ENCODE measurements at places on chromosomes 11 and 22.

DNA sequence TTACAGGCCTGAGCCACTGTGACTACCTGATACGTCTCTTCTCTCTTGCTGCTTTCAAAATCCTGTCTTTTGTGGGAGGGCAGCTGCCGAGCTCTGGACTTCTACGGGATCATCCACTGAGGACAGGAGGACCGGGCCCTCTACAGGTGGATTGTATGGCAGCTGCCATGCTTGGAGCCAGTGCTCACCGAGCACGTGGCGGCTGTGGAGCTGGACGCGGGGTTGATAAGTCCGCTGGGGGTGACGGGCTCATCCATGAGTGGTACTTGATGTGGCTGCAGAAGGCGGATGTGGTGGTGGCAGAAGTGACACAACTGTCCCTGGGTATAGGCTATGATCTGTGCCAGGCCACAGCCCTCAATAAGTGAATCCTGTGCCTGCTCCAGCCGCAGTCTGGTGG lies 1.8 kb upstream of the CYP2D6 start:
- DNase-seq = no peak

GRCh38 chr22:39906207-39906606 lies 5.3 kb downstream of the GRAP2 start:
- DNase-seq = no peak

DNA sequence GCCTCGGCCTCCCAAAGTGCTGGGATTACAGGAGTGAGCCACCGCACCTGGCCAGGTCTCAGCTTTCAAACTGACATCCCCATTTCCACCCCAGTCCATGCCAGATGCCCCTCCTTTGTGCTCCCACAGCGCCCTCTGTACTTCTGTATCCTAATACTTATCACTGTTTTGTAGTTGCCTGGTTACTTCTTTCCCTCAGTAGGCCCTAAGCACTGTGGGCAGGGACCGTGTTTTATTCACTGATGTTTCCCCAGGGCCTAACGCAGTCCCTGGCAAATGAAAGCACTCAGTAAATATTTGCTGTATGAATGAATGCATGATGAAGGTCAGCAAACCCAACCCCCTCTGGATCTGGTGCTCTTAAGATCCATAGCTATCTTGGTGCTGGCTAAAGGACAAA lies 2.2 kb upstream of the TRIM3 start:
- DNase-seq = no peak

DNA sequence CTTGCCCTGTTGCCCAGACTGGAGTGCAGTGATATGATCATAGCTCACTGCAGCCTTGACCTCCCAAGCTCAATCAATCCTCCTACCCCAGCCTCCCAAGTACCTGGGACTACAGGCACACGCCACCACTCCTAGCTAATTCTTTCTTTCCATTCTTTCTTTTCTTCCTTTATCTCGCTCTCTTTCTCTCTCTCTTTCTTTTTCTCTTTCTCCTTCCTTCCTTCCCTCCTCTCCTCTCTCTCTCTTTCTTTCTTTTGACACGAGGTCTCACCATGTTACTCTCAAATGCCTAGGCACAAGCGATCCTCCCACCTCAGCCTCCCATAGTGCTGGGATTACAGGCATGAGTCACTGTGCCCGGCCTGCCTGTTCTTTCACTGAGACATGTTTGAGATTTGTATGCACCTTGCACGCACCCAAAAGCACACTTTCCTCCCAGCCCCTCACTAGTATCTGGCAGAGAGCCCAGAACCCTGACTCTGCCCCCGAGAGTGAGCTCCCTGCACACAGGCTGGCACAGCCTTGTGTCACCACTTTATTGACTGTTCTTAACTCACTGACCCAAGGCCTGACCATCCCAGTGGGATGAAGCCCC lies 56.8 kb downstream of the CD6 start:
- no peak for DNase-seq

- DNase-seq = no peak
Observed at GRCh38 chr11:118892514-118892913, 8.8 kb downstream of the CXCR5 start.

DNA sequence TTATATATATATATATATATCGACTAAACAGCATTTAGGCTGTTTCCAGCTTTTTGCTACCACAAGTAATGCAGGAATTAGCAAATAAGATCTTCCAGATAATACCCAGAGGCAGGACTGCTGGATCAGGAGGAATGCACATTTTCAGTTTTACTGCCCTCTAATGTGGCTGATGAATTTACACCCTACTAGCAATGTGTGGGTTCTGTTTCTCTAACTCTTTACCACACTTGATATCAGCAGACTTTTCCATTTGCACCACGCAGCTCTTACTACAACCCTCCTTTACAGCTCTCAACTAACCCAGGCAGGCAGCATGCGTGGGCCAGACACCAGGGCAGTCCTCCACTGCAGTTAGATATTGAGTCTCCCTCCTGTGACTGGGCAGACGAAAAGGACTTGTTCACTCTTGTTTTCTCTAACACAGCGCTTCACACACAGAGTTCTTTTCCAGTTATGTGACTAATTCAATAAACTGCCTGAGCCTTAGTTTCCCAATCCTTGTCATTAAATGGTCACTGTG lies 67.7 kb downstream of the IGLL5 start:
- DNase-seq = no peak

DNA sequence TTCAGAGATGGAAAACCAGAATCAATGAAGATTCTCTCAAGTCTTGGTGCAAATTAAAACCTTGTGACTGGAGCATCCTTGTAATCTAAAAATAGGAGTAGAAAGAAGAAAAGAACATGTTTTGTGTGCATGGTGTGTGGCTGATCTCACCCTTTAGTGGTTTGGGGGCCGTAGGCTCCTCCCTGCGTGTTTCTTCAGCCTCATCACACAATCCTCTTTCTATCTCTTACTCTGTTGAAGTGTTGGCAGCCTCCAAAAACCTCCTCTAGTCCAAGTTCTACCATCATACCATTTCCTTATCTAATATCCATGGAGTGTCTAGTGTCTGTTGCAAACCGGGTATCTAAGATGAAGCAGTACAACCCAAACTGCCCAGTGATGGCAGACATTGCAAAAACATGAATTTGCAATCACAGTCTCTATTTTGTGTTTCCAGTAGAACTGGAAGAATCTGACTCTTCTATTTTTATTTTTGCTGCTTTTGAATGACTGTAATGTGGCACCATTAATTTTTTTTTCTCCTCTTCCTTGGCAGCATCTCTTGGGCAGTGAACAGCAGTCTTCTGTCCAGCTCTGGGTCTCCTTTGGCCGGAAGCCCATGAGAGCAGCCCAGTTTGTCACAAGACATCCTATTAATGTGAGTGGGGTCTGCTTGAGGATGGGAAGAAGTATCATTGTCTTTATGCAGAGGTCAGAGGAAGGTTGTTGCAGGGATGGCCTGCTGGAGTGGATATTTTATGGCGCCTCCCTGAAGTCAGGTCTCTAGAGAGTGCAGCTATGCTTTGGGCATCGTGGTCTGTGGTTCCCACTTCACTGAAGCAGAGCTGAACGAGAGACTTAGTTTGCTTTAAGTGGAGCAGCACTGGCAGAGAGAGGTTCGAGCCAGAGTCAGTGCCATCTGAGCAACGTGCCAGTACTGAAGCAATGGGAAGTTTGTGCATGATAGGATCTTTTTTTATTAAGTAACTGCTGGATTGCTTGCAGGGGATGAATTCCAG lies 60.0 kb upstream of the SORL1-AS1 start:
- DNase-seq = no peak

- no peak for DNase-seq
Observed at GRCh38 chr11:17855531-17856290, 121.1 kb downstream of the KCNC1 start.

- DNase-seq = no peak
Observed at GRCh38 chr11:59011655-59012397, 72.5 kb downstream of the GLYATL1 start.

DNA sequence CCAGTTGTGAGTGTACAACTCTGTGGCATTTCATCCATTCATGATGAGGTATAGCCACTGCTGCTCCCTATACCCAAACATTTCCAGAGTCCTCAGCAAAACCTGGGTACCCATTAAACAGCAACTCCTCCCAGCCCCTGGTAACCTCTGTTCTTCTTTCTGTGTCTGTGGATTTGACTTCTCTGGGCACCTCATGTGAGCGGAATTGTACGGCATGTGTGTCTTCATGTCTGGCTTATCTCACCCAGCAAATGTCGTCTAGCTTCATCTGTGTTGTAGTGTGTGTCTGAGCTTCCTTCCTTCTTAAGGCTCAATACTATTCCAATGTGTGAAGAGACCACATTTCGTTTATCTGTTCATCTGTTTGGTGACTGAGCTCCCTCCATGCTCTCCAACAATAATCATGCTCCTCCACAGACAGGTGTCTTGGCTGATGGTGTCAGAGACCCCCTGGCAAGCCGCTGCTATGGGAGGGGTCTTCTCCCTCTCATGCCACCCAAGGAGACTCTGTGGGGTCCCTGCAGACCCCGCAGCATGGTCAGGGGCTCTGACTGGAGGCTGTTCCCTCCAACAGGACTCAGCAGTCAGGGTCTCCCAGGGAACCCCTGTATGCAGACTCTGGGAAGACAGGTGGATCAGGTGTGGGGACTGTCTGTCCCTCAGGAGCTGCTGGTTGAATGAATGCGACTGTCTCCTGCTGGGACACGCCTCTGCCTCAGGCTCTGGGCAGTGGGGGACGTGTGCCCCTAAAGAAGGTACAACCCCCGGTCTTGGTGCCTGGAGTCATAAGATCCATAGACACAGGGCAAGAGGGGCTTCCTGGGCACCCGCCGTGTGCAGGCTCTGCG lies 52.7 kb downstream of the SMIM38 start:
- no peak for DNase-seq

DNA sequence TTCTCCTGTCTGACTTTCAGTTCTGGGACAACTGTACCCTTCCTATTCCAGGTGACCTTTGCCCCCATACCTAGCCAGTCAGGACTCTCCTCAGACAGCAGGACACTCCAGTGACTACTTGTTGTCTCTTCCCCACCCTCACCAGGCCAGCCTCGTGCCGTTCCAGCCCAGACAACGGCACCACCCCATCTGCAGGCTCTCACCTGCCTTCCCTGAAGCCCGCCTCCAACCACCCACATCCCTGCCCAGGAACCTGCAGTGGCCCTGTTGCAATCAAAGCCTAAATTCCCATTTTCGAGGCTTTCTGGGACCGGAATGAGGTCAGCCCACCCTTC lies 3.7 kb downstream of the IL2RB start:
- DNase-seq = no peak

- DNase-seq = no peak
Observed at GRCh38 chr11:1118755-1119603, 38.8 kb upstream of the MUC5AC start.

DNA sequence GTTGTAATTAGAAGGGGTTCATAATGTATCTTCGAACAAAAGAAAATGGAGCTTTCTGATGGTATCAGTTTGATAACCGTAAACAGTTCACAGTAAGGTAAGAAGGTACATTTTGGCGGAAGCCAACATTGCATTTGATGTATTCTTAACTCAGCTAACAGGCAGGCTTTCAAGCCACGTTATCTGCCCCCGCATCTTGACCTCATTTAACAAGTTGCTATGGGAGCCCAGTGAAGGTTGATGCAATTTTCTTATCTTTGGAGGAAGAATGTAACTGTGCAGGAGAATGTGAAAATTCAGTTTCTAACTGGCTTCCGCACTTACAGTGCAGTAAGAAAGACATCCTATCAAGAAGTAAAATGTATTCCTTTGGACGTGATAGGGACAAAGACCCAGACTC lies 110.6 kb downstream of the ETS1 start:
- DNase-seq = no peak

GRCh38 chr11:12744826-12745502 lies 70.7 kb downstream of the TEAD1 start:
- no peak for DNase-seq

DNA sequence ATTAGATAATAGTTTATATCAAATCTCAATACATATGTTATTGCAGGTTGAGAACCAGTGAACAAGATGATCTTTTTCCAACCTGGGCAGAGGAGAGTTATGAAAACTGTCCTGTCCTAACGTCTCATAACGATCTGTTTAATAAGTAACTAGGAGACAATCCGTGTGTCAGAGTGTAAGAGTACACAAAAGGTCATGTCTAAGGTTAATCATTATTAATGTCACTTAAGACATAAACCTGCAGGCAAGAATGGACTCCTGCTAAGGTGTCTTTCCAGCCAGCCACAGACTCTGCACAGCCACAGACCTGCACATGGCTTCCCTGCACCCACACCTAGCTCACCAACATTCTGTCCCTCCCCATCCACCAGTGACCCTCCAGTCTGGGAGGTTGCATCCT lies 10.1 kb downstream of the SLC5A4 start:
- DNase-seq = no peak

DNA sequence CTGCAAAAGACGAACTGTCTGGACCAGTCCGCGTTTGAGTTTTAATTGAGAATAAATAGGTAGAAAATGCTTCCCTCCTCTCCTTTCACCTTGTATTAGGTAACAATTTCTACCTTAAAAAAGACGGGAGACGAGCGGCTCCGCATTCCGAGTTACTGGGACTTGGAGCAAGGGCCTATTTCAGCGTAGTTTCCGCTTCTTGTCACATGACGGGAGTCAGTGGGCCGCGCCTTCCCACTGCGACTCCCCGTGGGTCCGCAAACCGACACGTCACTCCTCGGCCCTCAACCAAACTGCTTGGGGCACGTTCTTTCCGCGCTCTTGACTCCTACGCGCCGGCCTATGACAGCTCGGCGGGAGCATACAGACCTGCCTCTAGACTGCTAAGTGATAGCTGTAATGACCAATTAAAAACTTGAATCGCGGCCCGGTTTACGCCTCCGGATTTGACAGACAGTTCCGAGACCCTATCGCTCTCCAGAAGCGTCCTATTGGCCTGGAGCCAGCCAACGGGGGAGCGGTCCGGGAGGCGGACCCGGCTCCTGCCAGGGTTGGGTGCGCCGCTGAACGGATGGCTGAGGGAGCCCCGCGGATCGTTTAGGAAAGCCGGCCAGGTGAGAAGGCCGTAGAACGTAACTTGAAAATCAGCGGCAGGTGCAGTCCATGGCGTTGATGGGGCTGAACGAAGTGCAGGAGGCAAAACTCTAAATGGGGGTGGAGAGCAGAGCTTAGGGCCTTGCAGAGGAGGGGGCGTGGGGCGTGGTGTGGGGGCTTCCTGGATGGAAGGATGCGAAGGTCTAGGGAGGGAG lies at the start of gene STT3A:
Gene STT3A, plus strand, starts transcription at position 548 of the 809 bp plus-strand sequence. CDS start 3,064 bp downstream, outside the sequence.
- DNase-seq = peak; percentile 94

- DNase-seq = no peak
Observed at GRCh38 chr11:108534274-108534882, 36.2 kb upstream of the POGLUT3 start.

GRCh38 chr11:15565880-15566279 lies 451.2 kb downstream of the INSC start:
- no peak for DNase-seq

DNA sequence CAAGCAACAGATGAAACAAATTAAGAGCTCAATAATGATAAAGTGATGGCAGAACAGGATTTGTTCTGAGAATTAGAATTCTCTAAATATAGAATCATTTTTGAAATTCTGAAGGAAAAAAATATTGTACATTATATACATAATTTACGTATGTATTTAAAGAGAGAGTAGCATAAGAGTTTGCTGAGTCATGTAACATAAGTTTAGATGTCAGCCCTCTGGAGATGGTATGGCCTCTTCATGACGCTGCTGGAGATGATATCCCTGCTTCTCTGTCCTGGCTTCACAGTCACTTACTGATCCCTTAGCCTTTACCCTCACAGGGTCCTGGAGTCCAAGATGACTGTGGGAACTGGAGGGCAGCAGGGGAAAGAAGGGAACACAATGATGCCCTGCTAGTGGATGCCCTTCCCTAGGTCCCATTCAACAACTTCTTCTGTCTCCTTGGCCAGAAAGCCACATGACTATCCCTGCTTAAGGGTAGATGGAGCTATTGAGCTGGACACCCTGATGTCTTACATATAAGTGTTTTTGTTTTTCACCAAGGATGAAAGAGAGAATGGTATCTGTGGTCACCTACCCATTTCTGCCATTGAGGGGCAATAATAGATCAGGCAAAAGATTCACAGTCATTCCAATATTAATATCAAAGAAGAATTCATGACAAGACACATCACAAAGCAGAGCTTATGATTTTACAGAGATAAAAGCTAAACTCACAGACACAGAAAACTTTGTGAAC lies 753.1 kb downstream of the TBC1D22A start:
- DNase-seq = no peak
